ENCODE measurements at places on chromosomes 2 and 18.

DNA sequence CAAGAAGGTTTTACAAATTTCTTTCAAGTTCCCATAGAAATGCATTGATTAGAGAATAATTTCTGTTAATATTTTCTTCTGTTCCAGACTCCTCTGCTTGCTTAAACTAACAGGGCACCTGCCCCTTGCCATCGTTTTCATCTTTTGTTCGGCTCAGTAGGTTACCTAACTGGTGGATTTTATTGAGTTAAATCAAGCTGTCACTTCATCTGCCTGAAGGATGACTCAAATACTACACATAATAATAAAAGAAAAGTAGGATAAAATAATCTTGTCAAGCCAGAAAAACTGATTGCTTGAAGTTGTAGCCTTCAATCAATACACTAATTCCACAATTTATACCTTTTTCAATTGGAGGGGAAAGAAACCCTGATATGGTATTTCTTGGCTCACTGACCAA is 234.0 kb downstream of the NR4A2 start:
- DNase-seq = no peak

- DNase-seq = no peak
Observed at GRCh38 chr2:42140496-42140895, 28.7 kb upstream of the EML4 start.

- DNase-seq = no peak
Observed at GRCh38 chr2:163753726-163754125, 17.9 kb upstream of the FIGN start.

- no peak for DNase-seq
Observed at GRCh38 chr2:133859578-133859977, 291.3 kb upstream of the NCKAP5 start.

Data from left ventricle myocardium superior (tissue), 1 donor.